ENCODE measurements at places on chromosomes 12 and 14. TPM values are rescaled to one million over a fixed set of nuclear protein-coding genes. Genes with fewer than 3 reads are reported as not detected.

NRL gene
- 4.8 TPM for total RNA-seq

CACNA1C gene
- total RNA-seq: 1.3 TPM

ADAMTS20 gene
- total RNA-seq: 0.33 TPM

GALNT8 gene
- total RNA-seq: 0.55 TPM

KLHL28 gene
- 12.4 TPM for total RNA-seq

TAS2R43 gene
- not detected for total RNA-seq

EGLN3 gene
- 1.6 TPM for total RNA-seq

TMEM233 gene
- 1.5 TPM for total RNA-seq

PAX9 gene
- total RNA-seq: not detected

PRPH gene
- total RNA-seq: 0.41 TPM

GNG2 gene
- total RNA-seq: 4.1 TPM

FOXJ2 gene
- 14.8 TPM for total RNA-seq

CCDC196 gene
- total RNA-seq: not detected

HOXC5 gene
- 0.50 TPM for total RNA-seq

HCAR1 gene
- total RNA-seq: 0.79 TPM

OLR1 gene
- not detected for total RNA-seq

RAPGEF3 gene
- 8.7 TPM for total RNA-seq

NFE2 gene
- total RNA-seq: 0.17 TPM

PAPOLA gene
- 100 TPM for total RNA-seq

ZNF891 gene
- 0.63 TPM for total RNA-seq

MYBPC1 gene
- total RNA-seq: not detected

GUCY2C gene
- not detected for total RNA-seq

SLC6A15 gene
- total RNA-seq: 14.9 TPM

PPP2R5C gene
- total RNA-seq: 59.9 TPM

GPR68 gene
- total RNA-seq: 4.7 TPM

SMCO2 gene
- total RNA-seq: 0.58 TPM

C1QL4 gene
- total RNA-seq: not detected

PRKAG1 gene
- total RNA-seq: 57.0 TPM

E2F7 gene
- 34.2 TPM for total RNA-seq

SIRT4 gene
- total RNA-seq: 2.3 TPM

MYF5 gene
- total RNA-seq: not detected

TMEM30B gene
- total RNA-seq: 11.3 TPM

SLC5A8 gene
- not detected for total RNA-seq

MYL2 gene
- not detected for total RNA-seq

CHST11 gene
- 27.2 TPM for total RNA-seq

ARHGEF40 gene
- 59.7 TPM for total RNA-seq

PAH gene
- 1.1 TPM for total RNA-seq

KLC1 gene
- 266 TPM for total RNA-seq

ZFYVE26 gene
- total RNA-seq: 30.8 TPM

ACSM4 gene
- total RNA-seq: not detected

TMTC1 gene
- 1.8 TPM for total RNA-seq

ZDHHC22 gene
- not detected for total RNA-seq

MIA2 gene
- total RNA-seq: 38.6 TPM

FGD4 gene
- 11.0 TPM for total RNA-seq

MYO1H gene
- not detected for total RNA-seq

BDKRB2 gene
- total RNA-seq: 0.89 TPM

TAS2R42 gene
- not detected for total RNA-seq

OASL gene
- total RNA-seq: 1.4 TPM

CLEC1B gene
- total RNA-seq: not detected

ERBB3 gene
- 12.3 TPM for total RNA-seq

DLGAP5 gene
- 4.4 TPM for total RNA-seq

CLEC2A gene
- total RNA-seq: not detected

PMCH gene
- not detected for total RNA-seq

A2M gene
- 5.1 TPM for total RNA-seq

CACNB3 gene
- total RNA-seq: 24.5 TPM

NANOG gene
- not detected for total RNA-seq

PRH2 gene
- total RNA-seq: not detected

SLC39A2 gene
- 0.25 TPM for total RNA-seq

TCL1B gene
- total RNA-seq: not detected

Data from kidney epithelial cell (primary cell).